GM10248 (cell line): ENCODE measurements at places on chromosomes 2 and 18.

- no peak for DNase-seq
Measured at GRCh38 chr2:36123995-36124394, 231.6 kb upstream of the CRIM1 start.

- DNase-seq = no peak
Measured at GRCh38 chr2:224910574-224910925, 131.7 kb downstream of the DOCK10 start.

DNA sequence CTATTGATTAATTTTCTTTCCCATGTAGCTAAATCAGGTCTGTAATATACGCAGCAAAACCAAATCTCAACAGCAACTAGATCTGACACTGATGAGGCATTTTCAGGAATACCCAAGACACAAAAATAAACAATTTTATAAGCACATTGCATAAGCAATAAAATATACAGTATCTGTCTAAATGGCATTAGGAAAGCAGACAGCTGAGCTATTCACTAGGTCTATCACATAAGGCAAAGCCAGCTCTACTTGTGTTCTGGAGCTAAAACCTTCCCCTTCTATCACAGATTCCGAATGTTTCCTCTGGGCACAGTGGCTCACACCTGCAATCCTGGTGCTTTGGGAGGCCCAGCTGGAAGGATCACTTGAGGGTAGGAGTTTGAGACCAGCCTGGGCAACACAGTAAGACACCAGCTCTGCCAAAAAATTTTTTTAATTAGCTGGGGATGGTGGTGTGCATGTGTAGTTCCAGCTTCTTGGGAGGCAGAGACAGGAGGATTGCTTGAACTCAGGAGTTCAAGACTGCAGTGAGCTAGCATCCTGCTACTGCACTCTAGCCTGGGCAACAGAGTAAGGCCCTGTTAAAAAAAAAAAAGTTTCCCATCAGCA is 21.1 kb downstream of the PTPN2 start:
- no peak for DNase-seq

DNA sequence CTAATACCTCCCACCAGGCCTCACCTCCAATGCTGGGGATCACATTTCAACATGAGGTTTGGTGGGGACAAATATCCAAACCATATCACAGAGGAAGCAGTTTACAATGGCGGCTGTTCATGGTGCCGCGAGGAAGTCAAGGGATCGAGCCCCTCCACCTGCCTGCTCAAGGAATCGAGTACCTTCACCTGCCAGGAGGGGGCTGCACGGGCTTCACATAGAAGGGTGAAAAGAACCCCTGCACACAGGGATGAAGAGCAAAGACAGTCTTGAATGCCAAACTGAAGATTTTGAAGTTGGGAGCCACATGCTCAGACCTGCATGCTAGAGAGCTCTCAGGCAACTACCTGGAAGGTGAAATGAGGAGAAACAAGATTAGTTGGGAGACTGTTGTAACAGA is 110.3 kb downstream of the KCNF1 start:
- no peak for DNase-seq

GRCh38 chr18:13266218-13267100 is 47.9 kb downstream of the LDLRAD4 start:
- DNase-seq = no peak

GRCh38 chr18:7394050-7394659 is 163.3 kb downstream of the LRRC30 start:
- DNase-seq = no peak
